ENCODE measurements at places on chromosomes 4 and X.

DNA sequence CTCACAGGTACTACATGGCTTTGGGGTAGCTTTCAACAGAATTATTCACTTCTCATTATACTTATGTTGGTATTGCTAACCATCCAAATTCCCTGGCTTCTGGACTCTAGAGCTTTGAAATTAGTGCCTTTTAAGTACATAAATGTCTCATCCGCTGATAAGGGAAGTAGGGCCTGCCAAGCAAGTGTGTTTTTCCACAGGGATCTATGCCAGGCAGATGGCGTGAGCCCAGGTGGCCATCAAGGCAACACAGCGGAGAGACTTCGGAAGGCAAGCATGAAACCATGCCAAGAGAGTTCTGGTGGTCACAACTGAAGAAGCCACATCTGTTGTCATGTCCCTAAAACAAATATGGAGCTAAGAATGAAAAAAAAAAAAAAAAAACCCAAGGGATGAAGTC lies 503.1 kb upstream of the LCORL start:
- DNase-seq = no peak

DNA sequence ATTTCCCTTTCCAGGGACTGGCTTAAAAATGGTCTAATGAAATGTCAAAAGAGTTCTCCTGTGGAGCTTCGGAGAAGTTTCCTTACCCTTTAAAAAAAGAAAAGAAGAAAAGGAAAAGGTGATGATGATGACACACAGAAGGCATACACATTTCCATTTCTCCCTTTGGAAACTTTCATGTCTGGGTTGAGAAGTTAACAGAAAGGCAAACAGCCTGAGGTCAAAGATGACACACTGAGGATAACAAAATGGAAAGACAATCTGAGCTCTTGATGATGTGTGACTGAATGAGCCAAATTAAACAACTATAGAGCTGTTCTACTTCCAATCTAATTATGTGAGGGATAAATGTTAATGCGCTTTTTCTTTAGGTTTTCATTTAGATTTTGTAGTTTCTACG lies 32.2 kb downstream of the NFXL1 start:
- no peak for DNase-seq

- peak; percentile 72 for DNase-seq
These were observed 3.4 kb downstream of the ATP1B4 start for GRCh38 chrX:120365320-120365719.

GRCh38 chrX:9913146-9913433 lies 54.1 kb upstream of the CLDN34 start:
- no peak for DNase-seq

DNA sequence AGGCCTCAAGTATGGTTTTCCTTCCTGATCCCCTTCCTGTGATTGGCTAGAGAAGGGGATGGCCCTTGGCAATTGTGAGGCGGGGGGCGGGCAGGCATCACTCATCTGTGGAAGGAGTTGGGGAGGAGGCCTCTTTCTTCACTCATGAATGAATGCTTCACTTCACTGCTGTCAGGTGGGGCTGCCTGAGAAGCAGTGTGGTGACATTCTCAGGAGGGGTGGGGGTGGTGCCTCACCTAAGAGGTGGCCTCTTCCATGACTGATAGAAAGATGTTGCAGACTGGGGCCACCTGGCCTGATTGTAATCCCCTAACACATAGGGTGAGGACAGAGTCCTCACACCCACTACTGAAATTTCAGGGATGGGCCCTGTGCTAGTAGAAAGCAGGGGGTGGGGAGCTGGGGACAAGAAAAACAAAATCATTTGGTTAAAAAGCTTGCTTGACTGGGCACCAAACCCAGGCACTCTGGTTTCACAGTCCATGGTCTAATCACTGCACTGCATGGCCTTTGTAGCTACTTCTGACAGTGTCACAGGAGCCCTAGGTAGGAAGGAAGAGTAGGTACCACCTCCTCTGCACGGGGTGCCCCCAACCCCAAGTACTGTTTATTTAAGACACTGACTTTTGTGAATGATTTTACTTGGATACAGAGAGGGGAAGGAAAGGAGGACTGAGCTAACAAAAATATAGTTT lies 5.6 kb upstream of the HOPX start:
- DNase-seq = no peak

DNA sequence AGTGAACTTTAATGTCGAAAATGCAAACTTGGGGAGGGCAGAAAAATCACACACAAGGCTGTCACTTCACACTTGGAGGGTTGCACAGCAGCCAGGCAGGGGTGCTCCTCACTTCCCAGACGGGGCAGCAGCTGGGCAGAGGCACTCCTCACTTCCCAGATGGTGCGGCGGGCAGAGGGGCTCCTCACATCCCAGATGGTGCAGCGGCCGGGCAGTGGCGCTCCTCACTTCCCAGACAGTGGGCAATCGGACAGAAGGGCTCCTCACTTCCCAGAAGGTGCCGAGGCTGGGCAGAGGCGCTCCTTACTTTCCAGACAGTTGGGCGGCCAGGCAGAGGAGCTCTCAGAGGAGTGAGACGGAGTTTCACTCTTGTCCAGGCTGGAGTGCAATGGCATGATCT lies 90.6 kb downstream of the HMGB3 start:
- DNase-seq = no peak

DNA sequence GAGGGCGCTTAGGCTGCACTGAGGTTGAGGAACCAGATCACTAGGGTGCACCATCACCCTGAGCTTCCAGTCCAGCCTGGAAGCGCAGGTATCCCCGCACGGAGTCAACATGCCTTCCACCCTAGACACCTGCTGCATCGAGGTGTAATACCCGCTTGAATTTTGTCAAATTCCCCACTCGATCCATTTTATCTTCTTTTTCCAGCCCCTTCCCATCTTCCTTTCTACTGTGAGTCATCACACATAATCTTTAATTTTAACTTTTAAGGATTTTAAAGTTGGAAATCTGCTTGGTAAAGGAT lies 821 bp downstream of the PLK4 start:
- no peak for DNase-seq

- no peak for DNase-seq
These were observed 563 bp downstream of the FAM13A start for GRCh38 chr4:89056292-89056952.

DNA sequence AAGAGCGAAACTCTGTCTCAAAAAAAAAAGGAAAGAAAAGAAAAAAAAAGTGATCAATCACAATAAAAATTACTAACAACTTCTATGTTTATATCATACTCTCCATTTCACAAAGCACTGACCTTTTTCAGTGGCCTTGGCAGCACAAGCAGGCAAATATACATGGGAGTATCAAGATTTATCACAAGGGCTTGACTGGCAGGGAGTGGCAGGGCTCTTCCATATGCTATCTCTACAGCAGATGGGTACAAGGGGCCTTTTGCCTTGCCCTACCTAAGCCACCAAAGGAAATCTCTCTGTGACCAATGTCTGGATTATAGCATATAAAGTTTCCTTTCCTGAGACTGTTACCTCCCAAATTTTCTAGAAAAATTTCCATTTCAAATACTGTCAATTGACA lies 24.4 kb downstream of the TSPAN5 start:
- no peak for DNase-seq

- no peak for DNase-seq
These were observed 34.7 kb upstream of the PRKX start for GRCh38 chrX:3748052-3748559.

GRCh38 chr4:163592212-163592611 lies 97.7 kb downstream of the TMA16 start:
- no peak for DNase-seq

GRCh38 chr4:143270256-143270838 lies 66.3 kb upstream of the GAB1 start:
- no peak for DNase-seq

GRCh38 chr4:105186701-105187161 lies 40.1 kb downstream of the TET2 start:
- DNase-seq = no peak

DNA sequence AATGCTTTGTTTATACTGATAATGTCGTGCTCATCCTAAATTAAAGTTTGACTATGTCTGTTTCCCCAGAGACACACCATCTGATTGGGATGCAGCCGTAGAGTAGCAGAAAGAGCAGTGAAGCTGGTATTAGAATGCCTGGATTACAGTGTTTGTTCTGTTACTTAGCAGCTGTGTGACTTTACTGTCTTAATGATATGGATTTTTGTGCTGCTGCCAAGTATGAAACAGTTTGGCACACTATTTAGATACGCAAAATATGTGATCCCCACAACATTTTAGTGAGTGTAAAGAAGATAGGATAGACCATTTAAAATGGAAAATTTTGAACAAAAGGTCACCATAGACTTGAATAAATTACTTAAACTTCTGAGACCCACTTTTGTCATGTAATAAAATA lies 1.2 kb upstream of the CHIC1 start:
- DNase-seq = no peak

DNA sequence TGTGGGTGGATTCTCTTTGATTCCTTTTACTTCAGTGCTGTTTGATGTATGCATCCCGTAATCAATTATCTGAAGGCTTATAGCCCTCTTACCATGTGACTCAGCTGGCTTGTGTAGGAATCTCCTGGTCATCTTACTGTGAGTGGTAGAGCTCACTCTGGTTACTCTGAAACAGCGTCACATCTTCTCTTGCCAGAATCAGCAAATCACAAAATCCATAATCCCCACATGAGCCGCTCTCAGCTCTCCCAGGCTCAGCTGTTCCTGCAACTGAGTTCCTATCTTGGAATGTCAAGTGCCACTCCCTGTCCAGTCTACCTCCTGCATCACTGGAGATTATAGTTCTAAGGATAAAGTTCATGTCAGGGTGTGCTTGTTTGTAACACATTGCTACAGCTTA lies 278.0 kb downstream of the FBXO8 start:
- DNase-seq = no peak

GRCh38 chr4:37737466-37737865 lies 51.3 kb upstream of the RELL1 start:
- DNase-seq = no peak

GRCh38 chrX:14673764-14674163 lies 144.4 kb downstream of the GLRA2 start:
- DNase-seq = no peak

- no peak for DNase-seq
These were observed 420.4 kb upstream of the AGA start for GRCh38 chr4:177862541-177863176.

DNA sequence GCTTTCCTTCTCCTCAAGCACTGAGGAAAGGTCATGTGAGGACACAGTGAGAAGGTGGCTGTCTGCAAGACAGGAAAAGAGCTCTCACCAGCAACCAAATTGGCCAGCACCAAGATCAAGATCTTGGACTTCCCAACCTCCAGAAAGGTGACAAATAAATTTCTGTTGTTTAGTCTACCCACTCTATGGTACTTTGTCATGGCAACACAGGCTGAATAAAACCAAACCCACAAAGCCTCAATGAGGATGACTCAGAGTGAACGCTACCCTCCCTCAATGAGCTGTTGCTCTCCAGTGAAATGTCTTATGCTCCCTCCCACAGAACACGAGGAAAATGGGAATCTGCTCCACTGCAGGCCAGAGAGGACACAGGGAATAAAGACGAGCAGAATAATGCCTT lies 244.1 kb downstream of the RAB28 start:
- DNase-seq = no peak

DNA sequence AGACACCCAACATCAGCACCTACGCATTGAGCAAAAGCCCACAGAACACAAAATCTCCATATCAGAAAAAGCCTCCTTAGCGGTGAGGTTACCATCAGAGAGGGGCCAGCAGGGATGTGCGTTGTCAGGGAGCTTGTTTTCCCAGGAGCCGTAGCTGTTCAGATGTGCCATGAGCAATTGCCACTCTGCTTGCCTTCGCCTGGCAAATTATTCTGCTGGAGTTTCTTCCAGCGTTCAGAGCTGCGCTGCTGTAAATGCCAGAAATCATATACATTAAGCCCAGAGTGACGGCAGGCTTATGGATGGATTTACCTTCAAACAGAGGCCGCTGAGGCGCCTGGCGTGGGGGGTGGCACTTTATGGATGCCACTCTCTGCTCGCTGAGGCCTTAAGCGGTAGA lies 632.3 kb downstream of the BCOR start:
- no peak for DNase-seq

- no peak for DNase-seq
These were observed 12.3 kb downstream of the TLR3 start for GRCh38 chr4:186081202-186081807.

DNA sequence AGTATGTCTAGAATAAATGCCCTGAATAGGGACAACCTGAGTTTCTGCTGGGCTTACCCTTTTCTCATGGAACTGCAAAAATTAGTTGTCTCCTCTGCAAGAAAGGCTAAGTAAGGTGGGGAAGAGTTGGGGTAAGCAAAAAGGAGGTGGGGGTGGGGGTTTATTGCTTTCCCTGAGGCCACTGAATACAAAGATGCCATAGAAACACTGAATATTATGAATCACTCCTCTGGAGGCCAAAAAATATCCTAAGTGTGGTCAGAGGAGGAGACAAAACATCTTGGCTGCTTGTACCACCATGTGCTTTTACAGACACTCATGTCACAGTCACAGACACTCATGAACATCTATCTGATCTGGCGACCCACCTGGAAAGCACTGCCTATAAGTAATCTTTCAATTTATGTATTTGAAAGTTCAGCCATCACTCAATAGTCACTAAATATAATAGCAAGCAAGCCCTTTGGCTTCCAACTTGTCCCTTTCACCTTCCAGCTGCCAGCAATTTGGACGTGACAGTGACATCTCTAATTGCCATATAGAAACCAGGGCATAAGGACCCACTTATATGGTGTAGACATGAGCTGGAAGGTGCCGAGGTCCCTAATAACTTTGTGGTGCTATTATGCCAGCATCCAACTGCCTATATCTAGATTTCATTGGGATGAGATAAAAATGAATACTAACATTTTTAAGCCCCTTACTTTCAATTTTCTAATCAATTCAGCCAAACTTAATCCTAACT lies 122.7 kb upstream of the CBR4 start:
- no peak for DNase-seq

DNA sequence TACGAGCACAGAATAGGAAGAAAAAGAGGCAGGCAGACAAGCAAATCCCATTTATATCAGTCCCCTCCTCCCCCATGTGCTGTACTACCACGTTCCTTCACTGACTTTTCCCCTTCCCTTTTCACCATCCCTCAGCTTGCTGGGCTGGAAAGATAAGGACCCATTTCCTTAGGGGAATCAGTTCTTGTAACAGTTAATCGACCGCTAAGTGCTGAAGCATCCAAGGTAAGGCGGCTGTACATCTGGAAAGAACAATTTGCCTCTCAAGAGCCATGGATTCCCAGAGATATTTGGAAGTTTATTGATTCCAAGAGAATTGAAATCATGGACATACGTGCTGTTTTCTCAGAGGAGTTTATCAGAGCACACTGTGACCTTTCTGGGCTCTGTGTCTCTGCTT lies 1688.0 kb downstream of the STIM2 start:
- DNase-seq = no peak

GRCh38 chrX:11758400-11759171 lies 549 bp downstream of the MSL3 start:
- peak; percentile 86 for DNase-seq

GRCh38 chr4:45688341-45688740 lies 435.5 kb downstream of the GABRG1 start:
- no peak for DNase-seq

DNA sequence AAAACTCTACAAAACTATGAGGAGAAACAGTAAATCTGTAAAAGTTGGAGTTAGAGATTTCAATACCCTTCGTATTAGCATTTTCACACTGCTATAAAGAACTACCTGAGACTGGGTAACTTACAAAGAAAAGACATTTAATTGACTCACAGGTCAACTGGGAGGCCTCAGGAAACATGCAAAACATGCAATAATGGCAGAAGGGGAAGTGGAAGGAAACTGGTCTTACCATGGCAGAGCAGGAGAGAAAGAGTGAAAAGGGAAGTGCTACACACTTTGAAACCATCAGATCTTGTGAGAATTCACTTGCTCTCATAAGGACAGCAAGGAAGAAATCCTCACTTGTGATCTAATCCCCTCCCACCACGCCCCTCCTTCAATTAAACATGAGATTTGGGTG lies 949.9 kb downstream of the TECRL start:
- DNase-seq = peak; percentile 33

- no peak for DNase-seq
These were observed 11.2 kb upstream of the YIPF7 start for GRCh38 chr4:44662623-44663005.
